Heart left ventricle (tissue), 16 donors: ENCODE measurements at places on chromosomes 4 and X. TPM values are rescaled to one million over a fixed set of nuclear protein-coding genes. Genes with fewer than 3 reads are reported as not detected.

DNA sequence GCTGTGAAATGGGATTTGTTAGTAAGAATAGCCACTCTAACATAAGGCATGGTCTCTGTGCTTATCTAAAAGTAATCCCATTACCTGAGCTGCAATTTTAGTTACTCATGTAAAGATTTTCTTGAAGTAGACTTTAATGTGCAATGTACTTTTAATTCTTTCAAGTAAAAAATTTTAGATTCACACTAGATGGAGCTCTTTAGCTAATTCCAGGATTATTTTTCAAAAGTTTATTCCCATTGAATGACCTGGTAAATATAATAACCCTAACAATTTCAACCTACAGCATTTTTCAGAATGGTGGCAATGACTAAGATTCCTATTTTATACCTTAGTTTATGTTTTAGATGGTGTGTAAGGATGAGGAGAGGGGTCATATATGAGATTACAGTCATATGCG, 18.1 kb downstream of the USP38 start:
- DNase-seq: no peak

DNA sequence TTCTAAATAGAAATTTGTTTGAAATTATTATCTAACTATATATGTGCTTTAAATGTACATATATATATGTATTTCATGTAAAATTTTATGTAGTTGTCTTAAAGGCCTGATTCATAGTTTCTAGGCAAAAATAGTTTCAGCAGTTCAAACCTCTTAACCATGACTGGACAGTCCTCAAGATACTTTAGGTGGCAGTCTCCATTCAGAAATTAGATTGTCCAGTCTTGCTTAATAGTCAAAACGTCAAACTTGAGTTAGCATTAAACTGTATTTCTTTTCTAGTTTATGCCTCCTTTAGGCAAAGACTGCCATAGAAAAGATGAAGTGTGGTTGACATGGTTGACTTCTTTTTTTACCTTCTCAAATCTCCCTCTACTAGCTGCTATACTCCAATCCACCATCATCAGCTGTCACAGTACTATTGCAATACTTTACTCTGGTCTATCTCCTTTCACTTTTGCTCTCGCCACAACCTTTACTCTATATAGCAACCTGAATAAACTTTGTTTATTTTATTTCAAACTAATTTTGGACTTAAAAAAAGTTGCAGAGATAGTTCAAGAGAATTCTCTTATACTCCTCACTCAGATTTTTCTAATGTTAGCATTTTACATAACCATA, 395.6 kb upstream of the DIPK2B start:
- DNase-seq: no peak

Gene CDKL2
- total RNA-seq: 0.54 TPM

Gene GCNA
- total RNA-seq: 1.4 TPM

Gene EGF
- 9.7 TPM for total RNA-seq

GRCh38 chr4:26355392-26356052, 34.7 kb downstream of the RBPJ start:
- no peak for DNase-seq

Gene LRBA
- total RNA-seq: 22.6 TPM

- DNase-seq: no peak
These were observed 40.3 kb downstream of the NHS start for GRCh38 chrX:17415242-17415810.

DNA sequence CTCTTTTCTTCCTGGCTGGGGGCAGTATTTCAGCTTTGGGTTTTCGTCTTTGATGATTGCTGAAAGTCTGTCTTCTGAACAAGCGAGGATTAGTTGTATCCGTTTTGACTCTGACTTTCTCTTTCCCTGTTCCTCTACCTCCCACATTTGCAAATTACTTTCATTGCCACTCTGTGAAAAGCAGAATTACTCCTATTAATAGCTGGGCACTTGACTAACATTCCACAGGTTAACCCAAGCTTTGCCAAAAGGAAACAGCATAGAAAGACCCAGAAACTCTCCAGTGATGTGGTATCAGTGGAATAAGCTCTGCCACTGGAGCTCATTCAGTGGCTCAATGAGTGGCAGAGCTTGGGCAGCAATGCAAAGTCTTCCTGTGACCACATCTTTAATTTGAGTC, 238.9 kb downstream of the PALLD start:
- DNase-seq: no peak

Gene LGI2
- total RNA-seq: 10.6 TPM

GRCh38 chrX:101287402-101287801, 3.7 kb downstream of the TAF7L start:
- no peak for DNase-seq

Gene UCP1
- not detected for total RNA-seq

DNA sequence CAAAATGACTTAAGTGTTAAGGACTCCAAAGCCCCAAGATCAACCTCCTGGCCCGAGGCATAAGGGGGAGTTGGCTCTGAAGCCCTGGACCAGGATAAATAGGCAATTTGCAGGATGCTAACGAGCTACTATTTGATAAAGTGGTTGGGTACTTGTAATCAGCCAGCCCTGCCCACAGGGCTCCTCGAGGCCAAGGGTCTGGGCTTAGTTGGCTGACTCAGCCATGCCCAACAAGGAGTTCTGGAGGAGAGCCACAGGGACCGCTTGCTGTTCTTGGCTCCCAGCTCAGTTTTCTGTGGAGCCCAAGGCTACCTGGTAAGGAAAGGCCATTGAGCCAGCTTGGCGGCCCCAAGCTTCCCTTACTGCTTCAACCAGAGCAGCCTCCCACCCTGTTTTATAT, 7.8 kb downstream of the HMGB3 start:
- no peak for DNase-seq
